ENCODE measurements at places on chromosomes 11 and 22. TPM values are rescaled to one million over a fixed set of nuclear protein-coding genes. Genes with fewer than 3 reads are reported as not detected.

The PLA2G3 gene
- not detected for total RNA-seq

The NUP160 gene
- 15.9 TPM for total RNA-seq

The XKR3 gene
- total RNA-seq = not detected

The SREBF2 gene
- 59.4 TPM for total RNA-seq

The PVALB gene
- not detected for total RNA-seq

The MN1 gene
- total RNA-seq = 2.1 TPM

The IFTAP gene
- total RNA-seq = 18.1 TPM

The SLC22A6 gene
- not detected for total RNA-seq

The TBX10 gene
- not detected for total RNA-seq

The ARHGAP20 gene
- total RNA-seq = 0.59 TPM

The LGALS12 gene
- total RNA-seq = not detected

The OR10G4 gene
- total RNA-seq = not detected

The MEI1 gene
- total RNA-seq = 2.2 TPM

The AMPD3 gene
- total RNA-seq = 4.1 TPM

The PRODH gene
- not detected for total RNA-seq

The MGAT3 gene
- not detected for total RNA-seq

The MTFP1 gene
- 127 TPM for total RNA-seq

The PLEKHB1 gene
- not detected for total RNA-seq

The ABCG4 gene
- not detected for total RNA-seq

The CCDC15 gene
- total RNA-seq = 4.4 TPM

The PPME1 gene
- total RNA-seq = 30.0 TPM

The SLC22A12 gene
- not detected for total RNA-seq

The OVOL1 gene
- total RNA-seq = not detected

The SAA1 gene
- not detected for total RNA-seq

The RASD2 gene
- total RNA-seq = not detected

The MICAL2 gene
- total RNA-seq = 128 TPM

The CREB3L1 gene
- total RNA-seq = 0.33 TPM

The NAALADL1 gene
- total RNA-seq = 6.2 TPM

The OR8D4 gene
- not detected for total RNA-seq

The TEX54 gene
- total RNA-seq = not detected

The NRGN gene
- 21.7 TPM for total RNA-seq

The KRTAP5-9 gene
- total RNA-seq = 0.20 TPM

The CD6 gene
- total RNA-seq = not detected

The KRTAP5-10 gene
- not detected for total RNA-seq

The APOL5 gene
- total RNA-seq = not detected

The PDGFD gene
- total RNA-seq = 14.5 TPM

The C11orf16 gene
- not detected for total RNA-seq

The BEST1 gene
- not detected for total RNA-seq

All from mammary microvascular endothelial cell (primary cell).